ENCODE measurements at places on chromosomes 11 and 22. TPM values are rescaled to one million over a fixed set of nuclear protein-coding genes. Genes with fewer than 3 reads are reported as not detected.
A peak's percentile ranks its signal among the peaks of the same experiment; 100 is the strongest.

The SCUBE2 gene
- total RNA-seq: 1.7 TPM

The CCDC15 gene
- 0.71 TPM for total RNA-seq

DNA sequence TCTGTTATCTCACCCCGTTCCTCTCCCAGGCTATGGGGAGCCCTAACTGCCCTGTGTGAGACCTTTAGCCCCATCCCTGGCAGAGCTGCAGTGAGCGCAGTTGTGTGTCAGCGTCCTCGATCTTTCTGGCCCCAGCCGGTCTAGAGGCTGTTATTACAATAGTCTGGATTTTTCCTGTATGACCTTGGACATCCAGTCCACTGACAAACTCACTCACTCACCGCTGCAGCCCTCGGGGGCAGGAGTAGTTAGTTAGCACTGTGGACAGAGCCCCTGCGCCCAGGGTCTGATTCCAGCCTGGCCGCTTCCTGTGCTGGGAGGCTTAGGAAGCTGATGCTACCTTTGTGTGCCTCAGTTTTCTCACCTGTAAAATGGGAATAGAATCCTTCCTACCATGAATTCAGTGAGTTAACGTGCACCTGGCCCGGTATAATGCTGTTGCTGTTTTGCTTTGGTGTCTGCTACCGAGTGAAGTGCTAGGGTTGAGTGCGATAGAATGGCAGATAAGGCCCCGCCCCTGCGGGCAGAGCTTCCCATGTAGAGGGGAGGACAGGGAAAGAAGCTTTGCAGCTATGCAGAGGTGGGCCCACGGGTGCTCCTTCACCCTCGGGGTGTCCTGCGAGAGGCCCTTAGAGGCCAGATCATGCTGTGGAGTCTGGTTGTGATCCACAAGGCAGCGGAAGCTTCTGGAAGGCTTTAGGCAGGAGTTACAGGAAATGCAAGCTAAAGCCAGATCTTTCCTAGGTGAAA lies 3.0 kb downstream of the LRP5 start:
- peak overlapping the region; percentile 76 for H3K4me3 ChIP-seq
- no peak for DNase-seq
- H3K36me3 ChIP-seq: no peaks in the 10 kb centered on the region
- H3K27ac ChIP-seq: peak overlapping the region; percentile 89
- H3K27me3 ChIP-seq: no peaks in the 10 kb centered on the region

The FDXACB1 gene
- total RNA-seq: 0.83 TPM

DNA sequence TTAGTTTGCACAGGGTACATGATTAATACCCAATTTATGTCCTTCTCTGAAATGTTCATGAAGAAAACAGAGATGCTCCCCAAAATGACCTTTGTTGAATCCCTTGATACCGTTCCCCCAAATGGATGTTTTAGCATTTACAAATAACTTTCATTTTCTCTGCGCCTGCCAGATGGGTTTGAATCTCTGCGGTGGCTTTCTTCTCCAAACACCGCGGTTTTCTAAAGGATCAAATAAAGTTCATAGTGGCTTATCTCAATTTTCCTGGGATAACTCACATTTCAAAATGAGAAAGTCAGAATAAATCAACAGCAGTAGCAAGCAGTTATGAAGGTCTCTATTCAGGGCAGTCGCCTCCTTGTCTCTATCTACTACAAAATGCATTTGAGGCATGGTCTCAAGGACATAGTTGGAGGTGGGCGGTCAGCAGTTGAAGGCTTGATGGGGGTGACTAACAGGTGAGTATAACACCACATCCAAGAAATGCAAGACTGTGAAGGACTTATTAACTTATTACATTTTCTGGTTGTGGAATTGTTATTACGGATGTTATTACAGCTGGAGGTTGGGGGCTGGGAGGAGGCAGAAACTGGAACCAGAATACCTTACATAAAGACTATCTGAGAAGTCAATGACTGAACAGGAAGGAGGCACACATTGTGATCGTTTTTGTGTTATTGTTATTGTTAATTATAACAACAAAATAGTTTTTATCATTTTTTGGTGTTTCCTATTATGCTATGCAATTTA lies 1513.3 kb downstream of the FAM181B start:
- DNase-seq: no peak
- H3K4me1 ChIP-seq: no peaks in the 10 kb centered on the region

DNA sequence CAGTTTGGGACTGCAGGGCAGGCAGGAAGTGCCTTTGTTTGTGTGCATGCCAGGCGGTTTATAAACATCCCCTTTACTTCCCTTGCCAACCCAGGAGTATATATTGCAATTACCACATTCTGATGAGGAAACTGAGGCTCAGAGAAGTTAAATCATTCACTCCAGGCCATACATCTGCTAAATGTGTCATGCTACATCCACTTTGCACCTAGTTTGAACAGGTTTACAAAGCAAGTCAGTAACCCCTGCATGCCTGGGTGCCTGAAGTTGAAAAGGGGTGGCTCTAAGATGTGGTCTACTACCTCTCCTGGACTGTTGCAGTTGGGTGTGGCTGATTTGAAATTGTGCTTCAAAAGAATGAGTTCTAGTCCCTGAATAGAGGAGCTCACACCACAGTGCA lies 23.6 kb downstream of the FLI1 start:
- H3K27me3 ChIP-seq: no peaks in the 10 kb centered on the region
- no peaks in the 10 kb centered on the region for H3K36me3 ChIP-seq
- no peak overlapping the region for H3K4me3 ChIP-seq
- DNase-seq: no peak
- H3K4me1 ChIP-seq: peaks cover 66% of the 10 kb centered on the region
- peak overlapping the region; percentile 60 for H3K27ac ChIP-seq

DNA sequence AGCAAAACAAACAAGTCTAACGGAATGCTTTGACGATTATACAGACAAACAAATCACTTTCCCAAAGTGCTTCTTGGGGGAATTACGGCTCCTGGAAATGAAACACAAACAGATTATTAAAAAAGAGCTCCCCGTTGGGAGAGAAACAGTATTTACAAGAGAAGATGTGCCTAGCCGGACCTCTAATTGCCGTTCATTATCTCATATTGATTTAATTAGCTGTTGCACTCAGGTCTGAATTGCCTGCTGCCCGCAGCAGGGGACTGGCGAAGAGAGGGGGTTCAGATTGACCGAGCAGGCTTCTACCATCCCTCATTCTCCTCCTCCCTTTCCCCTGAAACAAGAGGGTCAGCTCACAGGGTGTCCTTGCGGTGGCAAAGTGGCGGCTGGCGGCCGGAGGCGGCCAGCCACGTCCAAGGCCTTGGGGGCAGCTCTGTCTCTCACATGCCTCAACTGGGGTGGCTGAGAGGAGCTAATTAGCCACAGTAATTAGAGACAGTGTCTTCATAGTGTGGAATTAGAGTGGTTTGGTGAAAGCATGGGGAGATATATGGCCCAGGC lies 295.1 kb downstream of the MIAT start:
- H3K27me3 ChIP-seq: no peaks in the 10 kb centered on the region
- no peak overlapping the region for H3K4me3 ChIP-seq
- peaks cover 2% of the 10 kb centered on the region for H3K4me1 ChIP-seq

DNA sequence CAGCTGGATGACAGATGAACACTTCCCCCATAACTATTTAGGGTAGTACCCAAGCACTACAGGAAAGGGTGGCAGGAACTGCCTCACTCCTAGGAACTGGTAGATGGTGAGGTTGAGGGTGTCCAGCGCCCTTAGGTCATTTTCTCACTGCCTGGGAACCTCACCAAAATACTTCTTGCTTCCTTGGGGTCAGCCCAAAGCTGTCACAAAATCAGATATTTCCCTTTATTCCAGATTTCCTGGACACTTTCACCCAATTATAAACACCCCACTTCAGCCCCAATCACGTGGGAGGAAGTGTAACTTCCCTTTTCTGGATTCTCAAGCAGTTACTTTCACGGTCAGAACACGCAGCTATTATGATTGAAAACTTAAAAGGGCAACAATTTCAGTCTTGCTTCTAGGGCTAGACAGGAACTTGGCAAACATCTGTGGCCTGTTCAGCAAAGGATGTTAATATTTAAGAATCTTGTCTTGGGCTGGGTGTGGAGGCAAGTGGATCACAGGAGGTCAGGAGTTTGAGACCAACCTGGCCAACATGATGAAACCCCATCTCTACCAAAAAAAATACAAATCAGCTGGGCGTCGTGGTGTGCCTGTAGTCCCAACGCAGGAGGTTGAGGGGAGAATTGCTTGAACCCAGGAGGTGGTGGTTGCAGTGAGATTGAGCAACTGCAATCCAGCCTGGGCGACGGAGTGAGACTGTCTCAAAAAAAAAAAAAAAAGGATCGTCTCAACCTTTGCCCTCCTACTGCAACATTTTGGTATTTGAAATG lies 4.0 kb downstream of the FTH1 start:
- peaks cover 62% of the 10 kb centered on the region for H3K4me1 ChIP-seq
- peaks cover 57% of the 10 kb centered on the region for H3K36me3 ChIP-seq
- DNase-seq: no peak
- peak overlapping the region; percentile 82 for H3K4me3 ChIP-seq

DNA sequence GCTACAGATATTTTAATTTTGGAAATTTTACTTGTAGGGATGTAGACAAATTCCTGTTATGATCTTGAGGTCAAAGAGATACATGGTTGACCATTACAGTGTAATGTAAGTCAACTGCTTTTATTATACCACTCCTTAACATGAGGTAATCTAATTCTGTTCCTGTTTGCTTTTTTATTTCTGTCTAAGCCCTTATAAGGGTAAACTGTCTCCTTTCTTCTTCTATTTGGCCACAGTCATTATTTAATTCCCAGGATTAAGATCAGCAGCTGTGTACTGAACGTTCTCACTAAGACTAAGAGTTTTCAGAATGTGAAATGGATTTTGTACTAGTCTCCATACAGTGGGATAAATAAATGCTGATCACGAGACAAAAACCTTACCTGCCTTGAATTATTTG lies 32.8 kb downstream of the C2CD3 start:
- H3K27ac ChIP-seq: peak overlapping the region; percentile 79
- no peak for DNase-seq
- no peak overlapping the region for H3K4me3 ChIP-seq
- H3K4me1 ChIP-seq: peaks cover 17% of the 10 kb centered on the region

DNA sequence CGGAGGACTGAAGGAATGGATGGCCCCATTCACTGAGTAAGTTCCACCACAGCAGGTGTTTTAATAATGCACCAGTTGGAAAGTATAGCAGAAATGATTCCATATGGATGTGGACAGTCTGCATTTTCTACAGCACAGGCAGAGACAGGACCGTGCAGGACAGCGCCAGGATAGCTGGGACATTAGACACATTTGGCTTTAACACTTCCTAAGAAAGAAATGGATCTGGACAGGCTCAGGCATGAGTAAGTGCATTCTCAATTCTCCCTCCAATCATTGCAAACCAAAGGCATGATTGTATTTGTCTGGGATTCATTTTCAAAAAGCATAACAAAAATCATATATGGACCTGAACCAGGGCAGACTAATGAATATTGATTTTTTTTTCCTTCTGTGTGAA lies 233.0 kb upstream of the POU2AF2 start:
- no peak overlapping the region for H3K27ac ChIP-seq
- H3K4me3 ChIP-seq: no peak overlapping the region
- H3K36me3 ChIP-seq: no peaks in the 10 kb centered on the region
- no peaks in the 10 kb centered on the region for H3K27me3 ChIP-seq

GRCh38 chr11:93766504-93766903 lies 17.6 kb upstream of the MED17 start:
- no peaks in the 10 kb centered on the region for H3K27me3 ChIP-seq
- H3K4me3 ChIP-seq: no peak overlapping the region
- no peak for DNase-seq
- no peak overlapping the region for H3K27ac ChIP-seq
- H3K36me3 ChIP-seq: peaks cover 2% of the 10 kb centered on the region

DNA sequence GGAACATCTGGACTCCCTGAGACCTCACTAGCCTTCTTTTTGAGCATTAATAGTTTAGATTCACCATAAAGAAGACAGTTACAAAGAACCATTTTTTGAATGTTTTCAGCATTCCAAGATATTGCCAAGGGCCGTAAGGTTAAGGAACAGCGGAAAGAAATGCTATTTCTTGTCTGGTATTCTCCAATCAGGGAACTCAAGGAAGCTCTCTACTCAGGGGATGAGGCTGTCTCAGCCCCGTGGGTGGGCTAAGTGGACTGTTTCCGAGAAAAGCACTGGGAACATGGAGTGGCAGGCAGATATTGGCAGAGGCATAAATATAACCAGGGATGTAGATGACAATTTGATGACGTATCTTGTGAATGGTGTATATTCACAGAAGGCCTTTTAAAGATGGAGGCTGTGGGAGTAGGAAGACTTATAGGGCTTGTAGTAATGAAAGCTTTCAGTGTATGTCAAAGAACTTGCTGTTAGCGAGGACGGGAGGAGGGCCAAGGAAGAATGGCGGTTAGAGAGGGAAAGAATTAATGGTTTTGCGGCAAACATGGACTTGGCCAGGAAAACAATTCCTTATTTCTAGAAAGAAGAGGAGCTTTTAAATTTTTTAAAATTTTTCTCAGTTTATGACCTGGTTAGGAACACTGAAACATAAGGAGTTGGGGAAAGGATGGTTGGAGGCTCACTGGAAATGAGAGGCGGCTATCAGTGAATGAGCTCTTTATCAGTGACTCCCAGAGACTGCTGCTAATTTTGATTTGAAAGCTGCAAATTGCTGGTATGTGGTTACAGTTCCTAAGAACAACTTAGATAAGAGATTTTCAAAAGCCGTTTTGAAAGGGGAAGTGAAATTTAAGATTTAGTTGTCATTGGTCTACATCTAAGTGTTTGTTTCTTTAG lies 64.6 kb downstream of the ST3GAL4 start:
- no peak overlapping the region for H3K4me3 ChIP-seq
- peak overlapping the region; percentile 5 for H3K27ac ChIP-seq
- DNase-seq: no peak
- H3K36me3 ChIP-seq: no peaks in the 10 kb centered on the region
- peaks cover 57% of the 10 kb centered on the region for H3K4me1 ChIP-seq
- no peaks in the 10 kb centered on the region for H3K27me3 ChIP-seq

DNA sequence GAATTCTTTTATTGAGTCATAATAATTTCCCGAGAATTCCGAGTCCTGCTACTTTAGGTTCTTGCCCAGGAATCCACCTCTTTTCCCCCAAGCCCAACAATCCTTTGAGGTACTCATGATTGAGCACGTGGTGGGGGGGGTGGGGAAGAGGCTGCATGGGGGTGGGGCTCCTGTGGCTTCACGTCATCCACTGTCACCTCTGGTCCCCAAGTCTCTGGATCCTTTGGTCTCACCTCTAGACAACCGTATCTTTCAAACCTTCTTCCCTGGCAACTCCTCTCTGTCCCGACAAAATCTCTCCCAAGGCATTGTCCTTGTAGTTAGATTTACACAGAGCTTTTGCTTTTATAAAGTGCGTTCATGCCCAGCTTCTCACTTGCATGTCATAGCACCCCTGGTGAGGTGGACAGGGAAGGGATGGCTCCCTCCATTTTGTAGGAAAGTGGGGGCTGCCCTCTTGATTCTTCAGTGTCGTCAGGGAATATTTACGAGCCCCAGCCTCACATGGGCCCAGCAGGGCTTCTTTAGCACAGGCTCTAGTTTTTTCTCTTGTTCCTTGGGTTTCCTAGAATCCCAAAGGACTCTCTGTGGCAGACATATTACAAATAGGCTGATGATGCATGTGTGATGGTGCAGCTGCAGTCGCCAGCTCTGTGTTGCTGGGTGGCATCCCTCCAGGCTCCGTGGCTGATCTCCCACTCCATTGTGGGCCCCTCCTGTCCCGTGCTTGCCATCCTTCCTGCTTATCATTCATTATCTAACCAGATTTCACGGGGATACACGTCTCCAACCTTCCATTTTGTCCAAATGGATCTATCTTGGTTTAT lies 8.4 kb downstream of the UCP3 start:
- H3K4me1 ChIP-seq: no peaks in the 10 kb centered on the region
- H3K27ac ChIP-seq: no peak overlapping the region
- peaks cover 13% of the 10 kb centered on the region for H3K36me3 ChIP-seq
- H3K4me3 ChIP-seq: no peak overlapping the region
- H3K27me3 ChIP-seq: no peaks in the 10 kb centered on the region

The MS4A15 gene
- total RNA-seq: not detected

The SART1 gene
- 47.8 TPM for total RNA-seq
